ENCODE measurements at places on chromosomes 6 and 20. TPM values are rescaled to one million over a fixed set of nuclear protein-coding genes. Genes with fewer than 3 reads are reported as not detected.

MCCD1 gene
- total RNA-seq, result not detected

RAB32 gene
- 2.1 TPM for total RNA-seq

TRAPPC3L gene
- 3.5 TPM for total RNA-seq

GNAS-AS1 gene
- total RNA-seq, result not detected

SRMS gene
- not detected for total RNA-seq

GMNN gene
- 11.7 TPM for total RNA-seq

SLC17A5 gene
- 6.6 TPM for total RNA-seq

DEFB124 gene
- not detected for total RNA-seq

VSTM2L gene
- not detected for total RNA-seq

DPPA5 gene
- not detected for total RNA-seq

SOX18 gene
- total RNA-seq, result not detected

TXLNB gene
- 0.42 TPM for total RNA-seq

MOXD1 gene
- total RNA-seq, result not detected

RNF182 gene
- 0.25 TPM for total RNA-seq

NKX2-2 gene
- not detected for total RNA-seq

- no peak overlapping the region for H3K4me3 ChIP-seq
- peaks cover 8% of the 10 kb centered on the region for H3K36me3 ChIP-seq
- DNase-seq, result no peak
- H3K4me1 ChIP-seq, result peaks cover 20% of the 10 kb centered on the region
These were observed 10.6 kb downstream of the IRF4 start for GRCh38 chr6:401994-402640.

DNA sequence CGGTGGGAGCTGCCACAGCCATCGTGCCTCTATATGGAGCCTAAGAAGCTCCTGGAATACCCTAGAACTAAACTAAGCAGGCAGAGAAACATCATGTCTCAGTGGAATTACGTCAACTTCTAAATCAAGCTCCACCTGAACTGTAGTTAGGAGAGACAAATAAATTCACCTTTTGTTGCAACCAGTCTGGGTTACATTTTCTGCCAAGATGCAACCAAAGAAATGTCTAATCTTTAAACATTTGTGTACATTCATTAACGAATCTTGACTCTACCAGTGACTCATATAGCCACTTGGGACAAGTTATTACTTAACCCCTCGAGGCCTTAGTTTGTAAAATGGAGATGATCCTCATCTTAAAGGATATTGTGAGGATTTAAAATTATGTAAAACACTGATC is 8.9 kb downstream of the PTPRK start:
- H3K36me3 ChIP-seq, result peaks cover 2% of the 10 kb centered on the region
- no peak overlapping the region for H3K27ac ChIP-seq
- H3K4me1 ChIP-seq, result no peaks in the 10 kb centered on the region

GRCh38 chr20:33305589-33306057 is 22.6 kb downstream of the BPIFB1 start:
- no peak overlapping the region for H3K27ac ChIP-seq
- H3K36me3 ChIP-seq, result no peaks in the 10 kb centered on the region
- peaks cover 6% of the 10 kb centered on the region for H3K4me1 ChIP-seq
- peaks cover 9% of the 10 kb centered on the region for H3K27me3 ChIP-seq

- H3K27ac ChIP-seq, result no peak overlapping the region
- DNase-seq, result no peak
- H3K36me3 ChIP-seq, result peaks cover 2% of the 10 kb centered on the region
- H3K4me3 ChIP-seq, result no peak overlapping the region
These were observed 45.0 kb downstream of the PHACTR1 start for GRCh38 chr6:12761376-12762115.

- H3K27ac ChIP-seq, result no peak overlapping the region
- H3K4me3 ChIP-seq, result no peak overlapping the region
- H3K4me1 ChIP-seq, result peaks cover 5% of the 10 kb centered on the region
- no peaks in the 10 kb centered on the region for H3K27me3 ChIP-seq
- DNase-seq, result no peak
These were observed 22.6 kb downstream of the ETV7 start for GRCh38 chr6:36364669-36365479.

GRCh38 chr6:41226752-41227151 is 1.4 kb upstream of the TREML4 start:
- H3K27me3 ChIP-seq, result peaks cover 30% of the 10 kb centered on the region
- peaks cover 15% of the 10 kb centered on the region for H3K4me1 ChIP-seq
- peaks cover 8% of the 10 kb centered on the region for H3K36me3 ChIP-seq
- H3K27ac ChIP-seq, result no peak overlapping the region
- no peak overlapping the region for H3K4me3 ChIP-seq

GRCh38 chr6:130944486-130944885 is 117.3 kb downstream of the SMLR1 start:
- no peaks in the 10 kb centered on the region for H3K36me3 ChIP-seq
- H3K4me3 ChIP-seq, result no peak overlapping the region
- no peaks in the 10 kb centered on the region for H3K4me1 ChIP-seq
- DNase-seq, result no peak
- H3K27me3 ChIP-seq, result no peaks in the 10 kb centered on the region
- no peak overlapping the region for H3K27ac ChIP-seq

GRCh38 chr20:31864521-31865400 is 5.6 kb downstream of the DUSP15 start:
- H3K27me3 ChIP-seq, result peaks cover 28% of the 10 kb centered on the region
- DNase-seq, result no peak
- H3K4me3 ChIP-seq, result no peak overlapping the region
- no peak overlapping the region for H3K27ac ChIP-seq

- no peak overlapping the region for H3K4me3 ChIP-seq
- H3K27me3 ChIP-seq, result peaks cover 25% of the 10 kb centered on the region
- no peak for DNase-seq
- peaks cover 9% of the 10 kb centered on the region for H3K4me1 ChIP-seq
- peaks cover 6% of the 10 kb centered on the region for H3K36me3 ChIP-seq
These were observed 23.1 kb upstream of the MAS1L start for GRCh38 chr6:29510746-29511300.

- H3K4me3 ChIP-seq, result no peak overlapping the region
- DNase-seq, result no peak
- H3K27me3 ChIP-seq, result peaks cover 61% of the 10 kb centered on the region
- H3K4me1 ChIP-seq, result peaks cover 8% of the 10 kb centered on the region
These were observed 31.9 kb downstream of the HLA-DPB1 start for GRCh38 chr6:33107641-33108040.

GRCh38 chr6:98894810-98895209 is 52.9 kb downstream of the FBXL4 start:
- no peak overlapping the region for H3K27ac ChIP-seq
- peaks cover 4% of the 10 kb centered on the region for H3K4me1 ChIP-seq
- no peak overlapping the region for H3K4me3 ChIP-seq
- DNase-seq, result no peak

GRCh38 chr6:55666037-55666436 is 87.0 kb upstream of the HMGCLL1 start:
- peaks cover 2% of the 10 kb centered on the region for H3K36me3 ChIP-seq
- H3K27me3 ChIP-seq, result no peaks in the 10 kb centered on the region
- DNase-seq, result no peak
- no peaks in the 10 kb centered on the region for H3K4me1 ChIP-seq

DNA sequence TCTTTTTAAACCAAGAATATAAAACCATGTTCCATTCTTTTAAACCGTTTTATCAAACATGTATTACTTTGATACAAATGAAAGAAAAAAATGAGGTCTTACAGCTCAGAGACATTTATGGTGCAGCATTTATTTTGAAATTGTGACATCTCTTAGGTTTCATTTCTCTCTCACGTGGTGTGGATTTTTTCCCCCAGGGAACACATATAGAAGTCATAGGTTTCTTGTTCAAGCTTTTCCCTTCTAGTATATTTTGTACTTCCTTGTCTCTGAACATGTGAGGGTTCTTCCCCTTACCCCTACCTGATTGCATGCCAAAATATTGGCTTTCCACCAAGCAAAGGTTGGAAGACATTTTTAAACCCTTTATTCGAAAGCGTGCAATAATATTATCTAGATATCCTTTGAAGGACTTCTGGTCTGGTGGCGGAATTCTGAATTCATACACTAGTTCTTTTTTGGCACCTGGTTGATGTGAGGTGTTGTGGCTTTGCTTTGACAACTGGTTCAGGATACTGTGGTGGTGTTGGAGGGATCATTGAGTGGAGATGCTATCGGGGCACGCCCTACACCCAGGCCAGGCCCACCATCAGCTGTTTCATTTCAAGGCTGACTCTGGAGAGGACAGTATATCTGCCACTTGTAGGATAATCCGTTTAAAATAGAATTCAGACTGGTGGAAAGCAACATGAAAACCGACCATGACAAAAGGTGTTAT is 5.6 kb upstream of the FAM50B start:
- peaks cover 17% of the 10 kb centered on the region for H3K4me1 ChIP-seq
- DNase-seq, result no peak
- H3K4me3 ChIP-seq, result no peak overlapping the region
- no peak overlapping the region for H3K27ac ChIP-seq
- H3K36me3 ChIP-seq, result no peaks in the 10 kb centered on the region

- H3K4me3 ChIP-seq, result no peak overlapping the region
- H3K27ac ChIP-seq, result no peak overlapping the region
- peaks cover 26% of the 10 kb centered on the region for H3K4me1 ChIP-seq
These were observed 370 bp downstream of the CDH22 start for GRCh38 chr20:46307999-46308257.

GRCh38 chr6:143880412-143880811 is 16.1 kb downstream of the ZC2HC1B start:
- peaks cover 2% of the 10 kb centered on the region for H3K36me3 ChIP-seq
- H3K4me3 ChIP-seq, result no peak overlapping the region
- H3K4me1 ChIP-seq, result no peaks in the 10 kb centered on the region
- DNase-seq, result no peak

GRCh38 chr20:37838769-37839431 is 64.0 kb upstream of the VSTM2L start:
- H3K27ac ChIP-seq, result no peak overlapping the region
- H3K27me3 ChIP-seq, result no peaks in the 10 kb centered on the region
- DNase-seq, result no peak
- H3K4me1 ChIP-seq, result peaks cover 17% of the 10 kb centered on the region

DNA sequence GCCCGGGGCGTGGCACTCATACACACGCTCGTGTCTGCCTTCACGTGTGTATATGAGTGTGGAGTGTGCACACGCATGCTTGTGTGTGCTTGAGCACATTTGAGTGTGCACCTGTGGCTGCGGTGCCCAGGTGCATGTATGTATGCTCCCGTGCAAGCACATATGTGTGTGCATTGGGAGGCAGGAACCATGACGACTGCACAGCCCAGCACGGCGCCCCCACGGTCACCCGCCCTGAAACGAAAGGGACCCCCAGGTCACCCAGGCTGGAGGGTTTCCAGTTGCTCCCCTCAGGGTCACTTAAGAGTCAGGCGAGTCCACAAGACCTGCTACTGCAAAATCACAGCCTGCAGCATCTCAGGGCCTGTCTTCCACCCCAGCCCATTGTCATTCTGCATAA is 94.7 kb downstream of the YTHDF1 start:
- H3K4me1 ChIP-seq, result peaks cover 2% of the 10 kb centered on the region
- no peaks in the 10 kb centered on the region for H3K36me3 ChIP-seq
- H3K27me3 ChIP-seq, result peaks cover 56% of the 10 kb centered on the region
- DNase-seq, result no peak
- H3K27ac ChIP-seq, result no peak overlapping the region

DNA sequence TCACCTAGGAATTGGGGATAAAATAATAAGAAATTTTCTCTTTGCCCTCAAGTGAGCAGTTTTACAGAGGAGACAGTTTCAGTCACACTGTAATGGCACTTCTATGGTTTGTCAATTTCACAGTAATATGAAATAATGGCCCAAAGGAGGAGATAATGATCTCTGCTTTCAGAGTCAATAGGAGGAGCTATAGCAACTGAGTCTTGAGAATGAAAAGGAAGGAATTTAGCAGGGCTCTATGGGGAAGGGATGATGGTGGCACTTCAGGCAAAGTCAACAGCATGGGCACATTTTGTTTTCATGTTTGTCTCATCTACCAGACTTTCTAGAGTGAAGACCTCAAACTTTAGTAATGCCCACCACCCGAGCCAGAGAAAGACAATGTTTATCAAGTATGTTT is 138.3 kb upstream of the HMGN3 start:
- H3K4me1 ChIP-seq, result peaks cover 2% of the 10 kb centered on the region
- H3K27me3 ChIP-seq, result peaks cover 12% of the 10 kb centered on the region

DNA sequence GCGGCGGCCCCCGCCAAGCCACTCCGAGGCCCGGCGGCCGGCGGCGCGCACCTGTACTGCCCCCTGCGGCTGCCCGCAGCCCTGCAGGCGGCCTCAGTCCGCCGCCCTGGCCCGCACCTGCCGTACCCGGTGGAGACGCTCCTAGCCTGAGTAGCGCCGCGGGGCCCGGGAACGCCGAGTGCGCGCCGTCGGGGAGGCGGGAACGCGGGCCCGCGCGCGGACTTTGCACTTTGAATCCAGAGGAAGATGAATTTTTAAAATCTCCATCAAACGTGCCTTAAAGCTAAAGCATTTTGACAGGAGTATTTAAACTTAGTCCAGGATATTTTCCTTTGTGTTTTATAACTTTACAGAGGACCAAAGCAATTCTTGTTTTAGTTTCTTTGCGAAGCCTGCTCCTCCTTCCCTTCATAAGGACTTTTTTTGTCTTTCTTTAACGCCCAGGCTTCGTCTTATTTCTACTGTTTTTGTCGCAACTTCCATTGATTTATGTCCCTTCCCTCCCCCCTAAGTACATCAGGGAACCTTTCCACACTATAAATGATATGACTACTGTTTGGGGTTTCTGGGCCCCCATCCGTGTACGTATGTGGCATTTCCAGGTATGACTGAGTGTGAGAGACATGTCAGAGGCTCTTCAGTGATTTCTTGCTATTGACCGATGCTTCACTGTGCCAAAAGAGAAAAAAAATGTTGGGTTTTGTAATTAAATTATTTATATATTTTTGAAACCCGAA is 2.0 kb downstream of the FOXQ1 start:
- DNase-seq, result no peak
- no peak overlapping the region for H3K27ac ChIP-seq
- peaks cover 61% of the 10 kb centered on the region for H3K27me3 ChIP-seq
- peak overlapping the region; percentile 67 for H3K4me3 ChIP-seq

DNA sequence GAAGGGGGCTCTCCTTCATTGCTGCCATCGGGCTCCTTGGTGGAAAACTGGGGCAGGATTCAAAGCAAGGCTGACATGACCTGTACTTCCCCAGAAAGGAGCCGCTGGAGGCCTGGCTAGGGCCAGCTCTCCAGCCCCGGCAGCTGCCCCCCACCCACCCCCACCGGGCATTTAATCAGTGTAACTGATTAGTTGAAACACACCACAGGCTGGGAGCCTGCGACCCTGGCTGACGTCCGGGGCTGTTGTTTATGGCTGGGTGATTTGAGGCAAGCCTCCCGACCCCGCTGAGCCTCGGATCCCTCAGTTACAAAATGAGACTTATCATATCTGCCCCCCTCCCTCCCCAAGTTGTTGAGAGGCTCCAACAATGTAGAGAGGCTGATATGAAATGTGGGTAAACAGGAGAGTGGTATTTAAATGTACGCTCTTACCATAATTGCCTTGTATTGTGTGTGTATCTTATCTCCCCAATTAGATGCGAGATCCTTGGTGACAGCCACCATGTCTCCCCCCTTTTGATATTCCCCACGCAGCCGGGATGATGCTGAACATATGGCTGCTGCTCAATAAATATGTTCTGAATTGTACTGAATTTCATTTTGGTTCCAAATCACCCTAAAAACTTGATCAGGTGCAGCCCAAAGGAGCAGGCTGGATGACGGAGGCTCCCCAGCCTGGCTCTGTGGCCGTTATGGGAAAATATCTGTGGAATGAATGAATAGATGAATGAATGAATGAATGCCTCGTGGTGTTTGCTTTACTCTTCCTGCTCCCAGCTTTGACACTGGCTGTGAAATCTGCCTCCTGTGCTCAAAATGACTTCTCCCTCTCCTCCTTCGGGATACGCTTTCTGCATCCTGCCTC is 31.8 kb upstream of the APCDD1L start:
- H3K4me3 ChIP-seq, result no peak overlapping the region
- H3K27me3 ChIP-seq, result peaks cover 47% of the 10 kb centered on the region
- H3K4me1 ChIP-seq, result peaks cover 3% of the 10 kb centered on the region
- no peak for DNase-seq
- no peak overlapping the region for H3K27ac ChIP-seq
